Urothelium cell line (cell line): ENCODE measurements at places on chromosomes 5 and 9.

GRCh38 chr5:87347272-87347671, 65.5 kb downstream of the CCNH start:
- no peak for DNase-seq

- DNase-seq = peak; percentile 31
Measured at GRCh38 chr9:110016340-110016739, 191.6 kb downstream of the C9orf152 start.

DNA sequence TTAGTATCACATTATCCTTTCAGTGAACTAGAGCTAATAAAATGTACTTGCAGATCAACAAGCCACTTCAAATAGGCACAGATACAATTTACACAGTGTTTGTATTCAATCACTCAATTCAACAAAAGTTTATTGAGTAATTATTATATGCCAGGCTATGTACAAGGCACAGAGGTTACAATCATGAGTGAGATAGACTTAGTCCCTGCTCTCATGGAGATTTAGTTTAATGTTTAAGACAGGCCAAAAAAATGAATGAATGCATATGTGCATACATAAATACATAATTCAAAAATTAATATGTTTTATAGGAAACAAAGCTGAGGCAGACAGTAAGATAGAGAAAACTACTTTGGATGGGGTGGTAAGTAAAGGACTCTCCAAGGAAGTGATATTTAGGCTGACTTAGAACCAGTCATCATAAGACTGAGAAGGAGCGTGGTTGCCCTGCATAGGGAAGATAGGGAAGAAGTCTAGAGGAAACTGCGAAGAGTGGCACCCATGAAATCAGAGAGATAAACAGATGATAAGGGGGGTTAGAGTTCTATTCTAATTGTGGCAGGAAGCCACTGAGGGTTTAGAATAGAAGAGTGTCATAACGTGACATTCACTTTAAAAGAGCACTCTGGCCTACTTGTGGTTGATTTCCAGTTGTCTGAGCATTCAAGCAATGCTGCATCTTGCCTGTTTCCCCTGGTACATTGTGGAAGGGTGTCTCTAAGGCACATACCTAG, 49.7 kb upstream of the GRAMD2B start:
- no peak for DNase-seq

DNA sequence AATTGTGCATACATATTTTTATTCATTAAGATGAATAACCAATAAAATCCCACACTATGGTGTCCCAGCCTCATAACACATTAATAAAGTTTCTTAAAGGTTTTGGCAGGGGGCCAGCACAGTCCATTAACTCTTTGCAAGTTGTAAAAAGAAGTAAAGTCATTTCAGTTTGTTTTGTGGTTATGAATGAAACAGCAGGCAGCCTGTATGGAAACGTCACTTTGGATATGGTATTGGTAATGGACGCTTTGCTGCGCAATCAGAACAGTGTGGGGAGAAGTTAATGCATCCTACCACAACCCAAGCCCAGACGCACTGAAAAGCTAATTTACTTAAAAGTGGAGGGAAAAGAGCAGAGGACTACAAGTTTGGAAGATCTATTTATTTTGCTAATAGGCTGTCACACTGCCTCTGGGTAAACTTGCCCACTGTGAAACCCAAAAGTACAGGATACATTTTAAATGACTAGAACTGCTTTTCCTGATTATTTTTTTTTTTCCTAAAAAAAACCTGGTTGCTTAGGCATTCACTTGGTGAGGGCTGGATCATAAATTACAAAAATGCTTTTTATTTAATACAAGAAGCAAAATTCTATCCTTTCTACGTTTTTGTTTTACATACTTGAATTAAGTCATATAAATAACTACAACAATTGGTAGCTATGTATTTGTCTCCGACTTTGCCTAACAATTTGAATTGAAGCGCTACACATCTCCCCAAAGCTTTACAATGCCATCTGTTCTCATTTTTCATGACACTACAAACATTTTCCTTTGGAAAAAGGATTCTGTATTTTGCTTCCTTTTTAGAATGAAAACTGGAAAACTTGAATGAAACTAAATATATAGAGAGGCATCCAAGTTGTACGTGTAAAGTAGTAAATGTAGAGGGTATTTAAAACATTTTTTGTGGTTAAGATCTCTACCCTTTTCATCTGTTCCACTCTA, 104.3 kb downstream of the NFIB start:
- no peak for DNase-seq

GRCh38 chr5:137570070-137570469, 70.9 kb upstream of the SPOCK1 start:
- DNase-seq = no peak
